T-helper 2 cell treated with Interferon-gamma antibody and Interleukin-4, amounts not matched to agents 5 μg/mL and 100 μg/mL, for 36 hours (primary cell): ENCODE measurements at places on chromosomes 12 and 14.

- DNase-seq: no peak
Observed at GRCh38 chr14:69674546-69675244, 63.3 kb downstream of the SUSD6 start.

GRCh38 chr12:11782914-11783420, 133.5 kb downstream of the ETV6 start:
- DNase-seq: no peak

- no peak for DNase-seq
Observed at GRCh38 chr12:3563966-3564365, 73.0 kb downstream of the PRMT8 start.

- DNase-seq: no peak
Observed at GRCh38 chr14:99519931-99520421, 38.8 kb downstream of the CCNK start.

DNA sequence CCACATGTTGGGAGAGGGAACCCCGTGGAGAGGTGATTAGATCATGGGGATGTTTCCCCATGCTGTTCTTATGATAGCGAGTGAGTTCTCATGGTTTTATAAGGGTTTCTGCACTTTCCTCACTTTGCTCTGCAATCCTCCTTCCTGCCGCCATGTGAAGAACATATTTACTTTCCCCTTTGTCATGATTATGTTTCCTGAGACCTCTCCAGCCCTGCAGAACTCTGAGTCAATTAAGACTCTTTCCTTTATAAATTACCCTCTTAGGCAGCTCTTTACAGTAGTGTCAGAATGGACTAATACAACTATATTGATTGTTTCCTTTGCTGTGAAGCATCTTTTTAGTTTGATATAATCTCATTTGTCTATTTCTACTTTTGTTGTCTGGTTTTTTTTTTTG, 13.1 kb upstream of the RASSF9 start:
- DNase-seq: no peak

DNA sequence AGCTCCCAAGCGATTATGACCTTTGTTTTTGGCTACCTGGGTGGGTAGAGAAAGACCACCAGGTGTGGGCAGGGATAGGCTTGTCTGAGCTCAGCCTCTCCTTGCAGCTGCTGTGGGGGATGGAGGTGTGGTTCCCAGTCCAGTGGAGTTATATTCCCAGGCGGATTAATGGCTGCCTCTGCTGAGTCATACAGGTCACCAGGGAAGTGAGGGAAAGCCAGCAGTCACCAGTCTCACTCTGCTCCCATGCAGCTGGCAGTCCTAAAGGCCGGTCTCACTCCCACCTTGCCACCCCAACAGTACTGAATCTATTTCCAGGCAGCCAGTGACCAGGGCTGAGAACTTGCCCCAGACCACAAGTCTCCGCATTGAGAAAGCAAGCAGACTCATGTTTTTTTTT, 399.2 kb downstream of the VRK1 start:
- DNase-seq: no peak

- no peak for DNase-seq
Observed at GRCh38 chr12:26340649-26341048, 145.3 kb downstream of the SSPN start.

- peak; percentile 24 for DNase-seq
Observed at GRCh38 chr12:92570056-92570753, 132.6 kb upstream of the PLEKHG7 start.

- no peak for DNase-seq
Observed at GRCh38 chr12:11812586-11813437, 163.3 kb downstream of the ETV6 start.
